ENCODE measurements at places on chromosomes 1 and 21.
A peak's percentile ranks its signal among the peaks of the same experiment; 100 is the strongest.

DNA sequence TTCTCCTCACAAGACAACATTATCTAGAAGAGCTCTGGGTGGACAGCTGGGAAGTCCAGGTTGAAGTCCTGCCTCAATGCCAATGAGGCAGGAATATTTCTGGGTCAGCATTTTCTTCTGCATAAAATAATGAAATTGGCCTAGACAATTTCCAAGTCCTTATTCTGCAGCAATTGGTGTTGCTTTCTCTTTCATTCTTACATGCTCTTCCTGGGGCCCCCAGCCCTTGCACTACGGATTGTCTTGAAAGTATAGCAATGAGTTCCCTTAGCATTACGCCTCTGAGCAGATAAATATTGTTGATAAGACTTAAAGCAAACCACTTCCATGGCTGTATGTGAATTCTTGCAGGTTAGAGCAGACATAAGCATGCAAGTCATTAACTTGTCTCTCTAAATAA is 188.5 kb downstream of the TGFBR3 start:
- no peak for DNase-seq

- no peak for DNase-seq
These were observed 52.1 kb downstream of the ADCY10 start for GRCh38 chr1:167861664-167862381.

DNA sequence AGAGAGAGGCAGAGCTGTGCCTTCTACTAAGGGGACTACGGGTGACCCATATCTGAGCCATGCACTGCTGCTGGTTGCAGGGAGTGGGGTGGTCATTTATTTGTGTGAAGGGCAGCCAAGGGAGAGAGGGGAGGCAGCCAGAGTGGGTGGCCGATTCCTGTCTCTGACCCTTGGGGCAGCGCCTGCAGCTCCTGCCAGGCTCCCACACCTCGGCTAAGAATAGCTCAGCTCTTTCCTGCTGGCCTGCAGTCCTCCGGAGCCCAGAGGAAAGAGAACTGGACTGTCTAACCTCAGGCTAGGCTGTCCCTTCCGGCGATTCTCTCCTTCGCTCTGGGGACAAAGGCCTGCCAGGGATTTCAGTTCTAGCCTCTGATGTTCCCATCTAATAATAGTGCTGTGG is 11.6 kb upstream of the CD34 start:
- DNase-seq, result no peak

GRCh38 chr21:44421901-44422840 is 33.1 kb upstream of the LRRC3 start:
- DNase-seq, result no peak

DNA sequence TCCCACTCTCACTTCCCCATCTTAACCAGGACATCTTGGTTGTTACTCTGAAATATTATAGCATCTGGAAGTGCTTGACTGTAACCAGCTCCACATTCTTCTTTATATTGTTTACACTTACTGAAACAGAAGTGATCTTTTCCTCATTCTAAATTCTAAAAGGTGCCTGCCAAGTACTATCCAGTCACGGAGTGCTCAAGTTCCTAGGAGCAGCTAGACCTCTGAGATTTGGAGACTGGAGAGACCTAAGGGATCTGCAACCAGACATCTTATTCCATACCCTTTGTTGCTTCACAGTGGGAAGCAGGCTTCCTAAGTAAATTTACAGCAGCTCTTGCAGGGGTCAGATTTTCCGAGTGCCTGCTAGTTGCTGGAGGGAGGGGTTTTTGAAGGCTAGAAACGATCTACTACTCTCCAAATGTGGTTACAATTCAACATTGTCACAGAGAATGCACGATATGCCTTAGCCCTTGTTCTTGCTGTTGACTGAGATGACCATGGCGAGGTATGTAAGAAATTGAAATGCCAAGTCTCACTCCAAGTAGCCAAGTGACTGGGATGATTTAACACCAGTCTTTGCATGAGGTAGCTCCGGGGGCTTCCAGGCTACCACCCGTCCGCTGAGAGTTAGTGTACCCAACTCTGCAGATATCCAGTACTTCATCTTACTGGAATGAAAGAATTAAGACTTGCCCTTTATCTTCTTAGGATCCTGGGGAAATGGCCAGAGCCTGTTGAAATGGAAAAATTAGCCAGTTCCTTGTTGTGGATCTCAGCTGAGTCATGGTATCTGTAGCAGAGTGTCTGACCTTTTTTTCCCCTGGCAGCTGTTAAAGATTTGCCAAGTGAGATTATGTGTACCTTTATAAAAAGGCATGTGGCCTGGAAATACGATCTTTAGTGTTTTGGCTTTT is 150.8 kb downstream of the MAST2 start:
- no peak for DNase-seq

DNA sequence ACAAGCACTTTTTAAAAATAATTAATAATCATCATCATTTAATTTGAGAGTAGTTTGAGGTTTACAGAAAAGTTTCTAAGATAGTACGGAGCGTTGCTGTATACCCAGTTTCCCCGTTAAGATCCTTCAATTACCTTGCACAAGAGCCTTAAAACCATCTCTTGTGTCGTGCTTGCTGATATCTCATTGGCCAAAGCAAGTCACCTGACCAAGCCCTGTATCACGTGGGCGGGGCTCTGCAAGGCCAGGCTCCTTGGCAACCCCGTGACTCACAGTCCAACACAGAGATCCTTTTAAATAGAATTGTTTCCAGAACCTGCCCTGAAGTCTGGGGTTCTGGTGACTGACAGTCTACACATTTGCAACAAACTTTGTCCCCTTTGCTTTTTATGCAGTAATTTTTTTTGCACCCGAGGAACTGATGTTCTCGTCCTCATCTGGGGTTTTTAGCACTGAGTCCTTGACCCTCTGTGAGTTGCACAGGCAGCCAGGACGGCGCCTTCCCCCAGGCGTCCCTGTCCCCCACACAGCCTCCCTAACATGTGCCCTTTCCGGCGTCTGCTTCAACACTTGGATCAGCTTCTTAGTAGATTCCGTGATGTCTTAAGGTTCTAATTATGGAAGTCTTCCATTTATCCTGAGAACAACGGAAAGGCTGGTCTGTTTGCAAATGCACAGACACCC is 183.3 kb upstream of the TMEM51 start:
- no peak for DNase-seq

DNA sequence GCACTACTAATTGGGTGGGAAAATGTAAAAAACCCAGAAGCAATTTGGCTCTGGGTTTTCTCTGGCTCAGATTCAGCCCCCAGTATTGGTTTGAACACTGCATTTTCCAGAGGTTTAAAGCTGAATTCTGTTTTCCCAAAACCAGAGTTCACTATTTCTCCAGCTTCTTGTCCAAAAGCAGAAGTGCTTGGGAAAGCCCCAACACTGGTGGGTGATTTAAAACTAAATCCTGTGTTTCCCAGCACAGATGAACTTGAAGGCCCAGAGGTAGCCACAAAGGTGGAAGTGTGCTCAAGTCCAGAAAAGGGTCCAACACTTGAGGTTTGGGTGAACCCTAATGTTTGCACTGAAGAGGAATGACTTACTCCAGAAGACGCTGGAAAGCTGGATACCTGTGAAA is 678 bp downstream of the MCM3AP start:
- no peak for DNase-seq

- DNase-seq, result no peak
These were observed 99.9 kb downstream of the NPHP4 start for GRCh38 chr1:5892329-5892728.

DNA sequence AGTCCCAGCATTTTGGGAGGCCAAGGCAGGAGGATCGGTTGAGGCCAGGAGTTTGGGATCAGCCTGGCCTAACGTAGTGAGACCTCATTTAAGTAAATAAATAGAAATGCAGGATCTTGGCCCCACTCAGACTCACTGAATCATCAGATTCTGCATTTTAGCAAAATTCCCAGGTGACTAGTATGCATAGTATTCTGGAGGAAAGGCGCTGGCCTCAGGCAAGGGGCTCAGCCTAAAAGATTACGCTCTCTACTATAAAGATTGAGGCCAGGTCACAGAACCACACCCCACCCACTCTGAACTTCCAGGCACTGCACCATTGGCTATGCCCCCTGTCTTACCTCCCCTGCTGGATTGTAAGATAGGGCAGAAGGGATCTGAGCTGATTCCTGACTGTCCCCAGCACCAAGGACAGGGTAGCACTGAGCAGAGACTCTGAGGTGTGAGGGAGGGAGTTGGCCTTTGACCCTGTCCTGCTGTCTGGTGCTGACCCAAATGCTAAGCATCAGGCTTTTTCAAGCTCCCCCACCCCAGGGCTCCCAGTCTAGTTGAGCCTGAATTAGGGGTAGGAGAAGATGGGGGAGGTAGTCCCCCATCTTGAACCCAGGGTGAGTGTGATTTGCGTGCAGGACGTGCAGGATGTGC is 2.7 kb downstream of the FOXE3 start:
- DNase-seq, result no peak

- DNase-seq, result peak; percentile 43
These were observed 192.9 kb downstream of the RHOU start for GRCh38 chr1:228927946-228928898.

GRCh38 chr1:244761279-244761678 is 74.2 kb upstream of the COX20 start:
- DNase-seq, result no peak

DNA sequence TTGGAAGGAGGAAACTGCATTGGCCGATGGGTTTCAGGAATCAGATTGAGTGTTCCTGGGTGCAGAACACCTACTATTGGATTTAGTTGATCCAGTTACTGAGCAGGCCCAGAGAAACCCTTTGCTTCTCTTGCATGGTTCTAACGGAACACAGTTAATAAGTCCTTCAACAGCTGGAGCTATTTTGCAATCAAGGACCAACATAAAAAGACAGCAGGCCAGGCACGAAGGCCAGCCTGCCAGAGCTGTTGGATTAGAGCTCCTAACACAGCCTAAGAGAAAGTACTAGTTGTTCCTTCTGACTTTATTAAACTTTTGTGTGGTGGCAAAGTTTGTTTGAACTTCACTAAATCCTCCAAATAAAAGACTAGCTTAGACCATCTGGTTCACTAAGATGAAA is 148.0 kb upstream of the LMO4 start:
- no peak for DNase-seq

DNA sequence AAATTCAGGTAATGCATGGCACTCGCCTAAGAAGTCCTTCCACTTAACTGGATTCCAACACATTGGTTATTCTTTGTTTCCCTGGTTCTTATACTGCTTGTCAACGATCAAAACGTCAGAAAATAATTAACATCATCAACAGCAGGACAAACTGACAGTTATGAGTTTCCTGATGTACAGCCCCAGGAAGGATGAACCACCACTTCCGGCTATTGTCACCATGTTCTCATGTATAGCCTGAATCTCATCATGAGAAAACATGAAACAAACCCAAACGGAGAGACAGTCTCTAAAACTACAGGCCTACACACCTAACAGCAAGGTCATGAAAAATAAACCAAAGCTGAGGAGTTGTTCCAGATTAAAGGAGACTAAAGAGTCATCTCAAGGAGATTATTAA is 60.5 kb upstream of the FBXO28 start:
- DNase-seq, result no peak

GRCh38 chr1:226320930-226321329 is 12.0 kb upstream of the LIN9 start:
- peak; percentile 14 for DNase-seq

- DNase-seq, result no peak
These were observed 34.2 kb upstream of the COX20 start for GRCh38 chr1:244801246-244801645.
